ENCODE measurements at places on chromosomes 5 and 9.

- no peak for DNase-seq
Measured at GRCh38 chr5:124630767-124631704, 115.4 kb downstream of the ZNF608 start.

- DNase-seq: no peak
Measured at GRCh38 chr9:21758540-21758939, 43.9 kb upstream of the MTAP start.

GRCh38 chr5:168780888-168781287, 201.7 kb upstream of the PANK3 start:
- DNase-seq: no peak

- no peak for DNase-seq
Measured at GRCh38 chr5:169566202-169566601, 17.4 kb upstream of the SPDL1 start.

GRCh38 chr5:173963867-173964441, 25.0 kb upstream of the C5orf47 start:
- no peak for DNase-seq

GRCh38 chr5:61279725-61280124, 52.3 kb upstream of the ZSWIM6 start:
- no peak for DNase-seq

- DNase-seq: no peak
Measured at GRCh38 chr9:136140966-136141365, 22.3 kb upstream of the TMEM250 start.

GRCh38 chr5:28707706-28708105, 1669.3 kb upstream of the CDH9 start:
- DNase-seq: no peak

- no peak for DNase-seq
Measured at GRCh38 chr9:134040176-134040565, 14.9 kb downstream of the BRD3OS start.

DNA sequence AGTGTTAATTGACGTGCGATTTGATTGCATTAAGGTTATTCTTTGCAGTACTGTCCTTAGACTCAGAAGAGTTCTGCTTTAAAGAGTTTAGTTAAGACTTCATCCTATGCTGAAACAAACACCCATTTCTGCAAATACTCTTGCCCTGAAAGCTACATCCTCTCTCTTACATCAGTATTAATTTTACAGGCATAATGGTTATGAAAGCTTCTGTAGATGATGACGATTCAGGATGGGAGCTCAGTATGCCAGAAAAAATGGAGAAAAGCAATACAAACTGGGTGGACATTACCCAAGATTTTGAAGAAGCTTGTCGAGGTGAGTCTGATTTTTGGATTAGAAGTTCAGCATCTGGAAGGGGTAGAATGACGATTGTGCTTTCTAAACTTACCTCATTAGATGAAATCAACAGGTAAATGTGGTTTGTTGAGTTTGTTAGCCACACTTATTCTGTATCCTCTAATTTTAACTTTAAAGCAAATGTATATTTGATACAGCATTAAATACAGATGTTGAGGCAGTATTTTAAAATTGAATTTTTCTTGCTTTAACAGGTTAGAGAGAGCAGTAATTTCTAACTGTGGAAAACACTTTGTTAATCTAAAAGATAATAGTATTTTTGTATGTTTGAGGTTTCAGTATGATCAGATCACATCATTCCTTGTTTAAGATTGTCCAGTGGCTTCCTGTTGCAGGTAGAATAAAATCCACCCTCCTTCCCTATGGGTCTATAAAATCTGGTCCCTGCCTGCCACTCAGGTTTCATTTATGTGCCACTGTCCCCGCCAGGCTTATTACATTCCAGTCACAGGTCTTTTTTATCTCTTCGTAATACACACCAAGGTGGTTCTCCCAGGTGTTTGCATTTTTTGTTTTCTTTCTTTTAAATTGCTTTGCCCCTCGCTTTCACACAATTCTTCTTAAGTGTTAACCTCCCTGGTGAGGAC, 1.3 kb downstream of the NAA35 start:
- no peak for DNase-seq

DNA sequence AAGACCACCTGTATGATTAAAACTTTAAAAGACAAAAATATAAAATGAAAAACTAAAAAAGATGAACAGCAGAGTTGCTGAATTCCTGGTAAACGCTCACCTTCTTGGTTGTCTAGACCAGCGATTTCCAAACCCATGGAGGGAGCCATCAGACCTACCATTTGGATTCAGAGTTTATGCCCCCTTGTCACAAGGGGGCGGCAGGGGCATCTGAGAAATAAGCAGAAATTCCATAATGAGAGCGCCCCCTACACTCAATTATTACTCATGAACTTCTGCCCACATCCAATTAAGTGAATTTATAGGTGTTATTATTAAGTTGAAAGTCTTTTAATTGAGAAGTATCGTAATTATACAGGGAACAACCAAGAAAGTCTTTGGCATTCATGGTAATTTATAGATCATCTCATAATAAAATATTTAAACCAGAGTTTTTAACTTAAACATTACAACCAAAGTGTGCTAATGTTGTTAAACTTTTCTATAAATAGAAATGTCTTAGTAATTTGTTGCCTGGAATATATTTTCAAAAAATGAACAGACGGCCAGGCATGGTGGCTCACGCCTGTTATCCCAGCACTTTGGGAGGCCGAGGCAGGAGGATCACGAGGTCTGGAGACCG, 35.2 kb upstream of the SPATA31C2 start:
- peak; percentile 13 for DNase-seq

GRCh38 chr9:94480205-94480604, 74.7 kb upstream of the PCAT7 start:
- no peak for DNase-seq

DNA sequence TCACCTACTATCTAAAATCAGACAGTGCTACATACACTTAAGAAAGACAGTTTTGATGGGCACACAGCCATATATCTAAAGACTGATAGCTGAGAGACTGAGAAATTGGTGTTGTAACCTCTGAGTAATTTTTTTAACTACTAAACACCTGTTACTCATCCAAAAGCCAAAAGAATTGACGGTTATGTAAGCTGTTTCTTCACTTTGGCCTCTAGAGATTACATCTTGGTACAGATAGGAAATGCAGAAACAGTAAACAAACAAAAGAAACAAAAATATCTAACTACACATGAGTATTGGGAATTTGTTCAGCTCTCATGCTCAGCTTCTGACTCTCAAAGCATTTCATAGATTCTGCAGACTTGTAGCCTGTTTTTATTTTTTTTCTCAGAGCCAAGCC, 152.1 kb upstream of the GAS1 start:
- no peak for DNase-seq

GRCh38 chr5:93845376-93845775, 104.0 kb upstream of the POU5F2 start:
- DNase-seq: no peak

DNA sequence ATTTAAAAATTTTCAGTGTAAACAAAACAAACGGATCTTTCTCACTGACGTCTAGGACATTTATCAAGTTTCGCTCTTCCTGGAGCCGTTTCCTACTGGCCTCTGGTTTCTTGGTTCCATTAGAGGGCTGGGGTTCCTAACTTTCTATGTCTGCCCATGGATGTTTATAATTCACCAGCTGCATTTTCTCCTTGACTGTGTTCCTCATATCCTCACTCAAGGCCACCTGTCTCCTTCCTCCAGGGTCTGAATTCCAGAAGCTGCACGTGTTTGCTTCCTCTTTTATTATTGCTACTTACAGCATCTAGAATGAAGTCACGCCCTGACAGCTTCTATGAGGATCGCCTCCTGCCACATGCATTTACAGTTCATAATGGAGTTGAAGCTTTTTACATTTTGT, 74.1 kb upstream of the BASP1 start:
- DNase-seq: no peak

DNA sequence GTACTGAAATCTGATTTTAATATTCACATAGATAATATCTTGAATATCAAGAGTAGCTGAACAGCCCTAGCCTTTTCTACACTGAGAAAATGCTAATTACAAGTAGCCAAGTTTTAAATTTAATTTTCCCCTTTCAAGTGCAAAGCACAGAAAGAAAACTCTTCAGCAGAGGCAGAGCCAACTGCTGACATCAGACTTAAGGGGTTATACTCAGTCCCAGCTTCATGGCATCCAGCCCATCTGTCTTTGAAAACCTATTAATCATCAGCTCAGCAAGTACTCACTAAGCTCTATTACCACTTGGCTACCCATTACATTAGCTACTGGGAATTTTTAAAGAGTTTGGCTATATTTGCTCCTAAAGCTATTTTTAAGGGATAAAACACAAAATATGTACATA, 220.5 kb downstream of the SLC12A2 start:
- DNase-seq: no peak

GRCh38 chr5:66701244-66701643, 105.1 kb downstream of the MAST4 start:
- DNase-seq: no peak

GRCh38 chr5:145246961-145247744, 588.0 kb downstream of the PRELID2 start:
- DNase-seq: no peak

DNA sequence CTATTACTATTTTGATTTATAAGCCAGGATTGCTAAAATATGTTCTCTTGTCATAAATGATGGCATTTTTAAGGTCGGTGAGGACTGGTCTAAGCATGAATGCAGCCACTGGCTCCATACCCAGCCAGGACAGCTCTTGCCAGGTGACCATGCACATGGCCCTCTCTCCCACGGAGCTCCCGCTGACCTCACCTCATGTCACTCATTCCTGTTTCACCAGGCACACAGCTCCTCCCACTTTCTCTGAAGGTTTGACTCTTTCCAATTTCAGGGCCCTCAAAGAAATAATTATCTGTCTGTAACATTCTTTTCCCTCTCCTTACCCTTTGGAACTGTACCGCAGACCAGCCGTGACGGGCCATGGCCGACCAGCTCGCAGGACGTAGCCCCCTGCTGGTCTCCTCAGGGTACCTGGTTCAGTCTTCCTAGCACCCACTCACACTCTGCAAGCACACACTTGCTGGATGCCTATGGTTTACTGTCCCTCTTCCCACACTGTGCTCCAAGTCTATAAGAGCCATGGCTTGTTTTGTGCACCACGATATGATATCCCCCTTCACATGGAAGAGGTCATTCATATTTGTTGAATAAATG, 72.5 kb downstream of the LIFR start:
- DNase-seq: no peak

DNA sequence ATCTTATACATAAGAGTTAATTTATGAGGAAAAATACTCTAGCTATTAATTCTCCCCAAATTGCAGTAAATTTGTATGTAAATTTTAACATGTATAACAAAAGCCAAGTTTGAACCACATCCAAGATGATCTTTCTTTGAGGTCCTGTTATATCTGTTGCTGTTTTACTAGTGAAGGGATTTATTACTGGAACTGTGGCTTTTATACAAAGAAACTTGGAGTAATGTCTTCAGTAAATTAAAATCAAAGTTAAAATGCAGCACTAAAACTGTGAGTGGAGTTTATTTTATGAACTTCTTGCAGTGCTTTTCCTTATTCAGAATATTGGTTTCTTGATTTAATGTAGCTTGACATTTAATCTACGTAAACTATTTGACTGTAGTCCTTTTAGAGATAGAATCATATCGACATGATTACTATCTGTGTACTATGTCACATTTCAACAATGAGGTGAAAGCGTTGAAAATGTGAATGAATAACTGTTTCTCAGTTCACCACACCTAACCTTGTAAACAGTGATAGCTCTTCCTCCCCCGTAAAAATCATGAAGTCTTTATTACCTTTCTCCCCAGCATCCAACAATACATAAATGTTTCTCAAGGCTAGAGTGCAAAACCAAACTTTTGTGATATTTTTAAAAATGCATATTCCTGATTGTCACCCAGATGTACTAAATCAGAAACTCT, 53.2 kb upstream of the ISOC1 start:
- no peak for DNase-seq

DNA sequence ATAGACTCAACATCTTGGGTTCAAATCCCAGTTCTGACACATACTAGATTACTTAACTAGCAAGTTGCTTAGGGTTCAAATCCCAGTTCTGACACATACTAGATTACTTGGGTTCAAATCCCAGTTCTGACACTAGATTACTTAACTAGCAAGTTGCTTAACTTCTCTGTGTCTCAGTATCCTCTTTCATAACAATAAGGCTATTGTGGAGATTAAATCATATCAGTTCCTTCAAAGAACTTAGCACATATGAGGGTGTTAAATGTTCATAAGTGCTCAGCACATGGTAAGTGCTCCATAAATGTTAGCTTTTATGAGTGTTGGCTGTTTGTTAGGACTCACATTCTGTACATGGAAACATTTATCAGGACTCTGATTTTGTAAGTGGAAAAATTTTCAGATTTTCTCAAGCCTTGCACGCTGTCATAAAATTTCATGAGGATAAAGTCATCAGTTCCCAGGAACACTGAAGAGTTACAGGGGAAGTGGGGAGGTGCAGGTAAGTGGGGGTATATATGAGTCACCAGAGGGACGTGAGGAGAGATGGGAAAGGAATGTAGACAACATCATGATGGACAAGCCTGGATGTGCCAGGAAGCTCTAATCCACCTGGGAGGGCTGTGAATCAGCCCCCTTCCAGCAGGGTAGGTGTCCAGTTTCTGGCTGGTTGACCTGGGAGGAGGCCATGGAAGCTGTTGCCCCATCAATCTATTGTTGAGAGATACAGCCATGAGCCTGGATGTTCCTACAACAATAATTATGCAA, 532.2 kb upstream of the WWC1 start:
- no peak for DNase-seq

DNA sequence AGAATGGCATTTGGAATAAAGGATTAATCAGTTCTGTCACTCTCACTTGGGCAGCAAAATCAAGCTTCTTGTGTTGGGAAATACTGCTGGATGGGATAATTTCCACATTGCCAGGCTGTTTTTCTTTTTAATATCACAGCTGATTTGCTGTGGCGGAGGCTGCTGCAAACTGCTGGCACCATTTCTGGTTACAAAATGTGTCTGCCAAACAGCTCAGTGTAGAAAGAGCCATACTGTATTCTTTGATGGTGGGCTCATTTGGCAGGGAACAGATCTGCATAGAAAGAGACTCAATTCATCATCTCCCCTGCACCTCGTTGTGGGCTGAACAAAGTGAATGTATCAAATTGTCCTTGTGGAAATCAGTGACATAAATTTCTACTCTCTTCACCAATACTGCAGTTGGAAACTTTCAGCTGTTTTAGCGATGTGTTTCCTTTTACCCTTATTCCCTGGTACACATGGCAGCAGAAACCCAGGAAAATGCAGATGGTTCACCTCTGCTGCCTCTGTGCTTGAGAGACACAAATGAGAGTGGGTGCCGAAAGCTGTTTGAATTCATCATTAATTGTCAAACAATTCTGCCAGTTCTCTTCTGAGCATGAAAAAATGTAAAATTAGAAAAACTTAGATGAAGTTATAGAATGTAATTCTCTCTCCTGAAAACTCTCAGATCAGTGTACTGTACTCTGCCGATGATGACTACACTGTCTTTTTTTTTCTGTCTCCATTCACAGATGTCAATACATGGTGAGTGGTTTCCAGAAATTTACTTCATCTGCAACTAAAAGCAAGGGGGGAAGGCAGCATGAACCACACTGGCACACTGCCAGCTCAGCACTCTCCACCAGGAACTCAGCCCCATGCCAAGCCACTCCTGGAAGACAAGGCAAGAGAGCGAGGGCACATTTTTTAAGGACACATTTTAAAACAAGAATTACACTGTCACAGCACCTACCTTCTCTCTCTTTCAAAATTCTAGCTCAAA, 75.0 kb downstream of the HMHB1 start:
- no peak for DNase-seq

Data from stimulated activated CD4-positive, alpha-beta T cell treated with anti-CD3 and anti-CD28 coated beads, Interleukin-1b, Interleukin-23, amount 100 ng/mL, for 48 hours (primary cell).